Activated CD4-positive, alpha-beta T cell treated with anti-CD3 and anti-CD28 coated beads for 36 hours (primary cell): ENCODE measurements at places on chromosomes 13 and 19.

DNA sequence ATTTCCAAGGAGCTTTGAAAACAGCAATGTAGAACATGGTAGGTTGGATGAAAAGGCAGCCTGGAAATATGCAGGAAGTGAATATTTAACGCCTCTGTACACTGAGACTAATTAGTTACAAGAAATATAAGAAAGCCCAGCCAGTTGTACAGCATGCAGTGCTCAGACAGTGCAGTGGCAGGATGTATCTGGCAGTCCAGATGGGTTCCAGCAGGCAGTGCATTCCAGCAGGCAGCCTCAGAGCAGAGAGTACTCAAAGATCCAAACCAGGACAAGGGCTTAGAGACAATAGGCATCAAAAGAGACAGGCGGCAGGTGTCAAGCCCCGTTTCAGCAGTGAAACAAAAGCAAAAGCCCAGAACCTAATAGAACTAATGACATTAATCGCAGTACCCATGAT, 2776.3 kb downstream of the PCDH9 start:
- no peak overlapping the region for H3K4me3 ChIP-seq
- no peaks in the 10 kb centered on the region for H3K36me3 ChIP-seq
- no peak for DNase-seq
- no peak overlapping the region for H3K27ac ChIP-seq
- no peaks in the 10 kb centered on the region for H3K4me1 ChIP-seq
- H3K27me3 ChIP-seq, result no peaks in the 10 kb centered on the region

- peak; percentile 88 for DNase-seq
- no peak overlapping the region for H3K4me3 ChIP-seq
- no peak overlapping the region for H3K27ac ChIP-seq
- H3K27me3 ChIP-seq, result no peaks in the 10 kb centered on the region
- no peaks in the 10 kb centered on the region for H3K36me3 ChIP-seq
These were observed 878 bp upstream of the ADAMTSL5 start for GRCh38 chr19:1513499-1514294.

DNA sequence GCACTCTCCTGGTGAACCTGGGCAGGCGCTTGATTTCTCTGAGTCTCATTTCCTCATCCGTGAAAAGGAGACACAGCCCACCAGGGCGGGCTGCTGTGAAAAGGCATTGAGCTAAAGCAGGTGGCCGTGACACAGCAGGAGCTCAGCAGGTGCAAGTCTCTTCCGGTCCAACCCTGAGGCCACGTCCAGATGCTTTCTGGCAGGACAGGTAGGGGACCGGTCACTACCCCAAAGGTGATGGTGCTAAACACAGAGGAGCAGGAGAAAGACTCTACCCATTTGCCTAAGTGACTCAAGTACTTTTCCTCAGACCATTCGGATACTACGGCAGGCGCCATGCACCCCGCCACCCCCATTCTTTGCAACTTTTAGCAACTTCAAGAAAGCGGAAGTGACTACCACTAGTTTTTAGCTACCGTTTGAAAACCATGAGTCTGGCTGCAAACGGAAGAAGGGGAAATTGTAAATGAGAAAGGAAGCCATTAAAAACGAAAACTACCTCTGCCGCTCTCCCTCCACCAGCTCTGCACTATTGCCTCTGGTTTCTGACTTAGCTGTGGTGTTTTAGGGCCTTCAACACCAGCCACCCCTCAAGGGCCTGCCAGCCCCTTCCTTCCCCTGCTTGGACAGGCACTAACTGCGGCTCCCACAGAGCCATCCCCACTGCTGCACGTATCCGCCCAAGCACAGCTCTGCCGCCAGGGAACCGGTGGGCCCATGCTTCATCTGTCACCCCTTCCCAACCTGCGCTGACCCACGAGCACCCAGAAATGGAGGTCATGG, 4.8 kb downstream of the PPP6R1 start:
- H3K4me1 ChIP-seq, result peaks cover 50% of the 10 kb centered on the region
- H3K36me3 ChIP-seq, result peaks cover 62% of the 10 kb centered on the region
- DNase-seq, result peak; percentile 77
- peak overlapping the region; percentile 95 for H3K4me3 ChIP-seq
- H3K27ac ChIP-seq, result peak overlapping the region; percentile 98

- no peaks in the 10 kb centered on the region for H3K27me3 ChIP-seq
- H3K36me3 ChIP-seq, result peaks cover 41% of the 10 kb centered on the region
- DNase-seq, result no peak
- peak overlapping the region; percentile 14 for H3K27ac ChIP-seq
- H3K4me3 ChIP-seq, result no peak overlapping the region
These were observed 13.0 kb downstream of the SAMD4B start for GRCh38 chr19:39355253-39355652.

GRCh38 chr13:95793781-95794180, 116.8 kb downstream of the DNAJC3 start:
- H3K4me1 ChIP-seq, result no peaks in the 10 kb centered on the region
- H3K27me3 ChIP-seq, result no peaks in the 10 kb centered on the region
- no peak overlapping the region for H3K4me3 ChIP-seq
- peaks cover 41% of the 10 kb centered on the region for H3K36me3 ChIP-seq

GRCh38 chr13:25874907-25875306, 176.9 kb downstream of the SHISA2 start:
- H3K27ac ChIP-seq, result peak overlapping the region; percentile 78
- no peaks in the 10 kb centered on the region for H3K27me3 ChIP-seq
- H3K36me3 ChIP-seq, result peaks cover 6% of the 10 kb centered on the region
- peaks cover 70% of the 10 kb centered on the region for H3K4me1 ChIP-seq
- peak overlapping the region; percentile 20 for H3K4me3 ChIP-seq
